Aortic smooth muscle cell (primary cell): ENCODE measurements at places on chromosomes 13 and 19. TPM values are rescaled to one million over a fixed set of nuclear protein-coding genes. Genes with fewer than 3 reads are reported as not detected.

Gene CCDC194
- total RNA-seq, result 0.19 and 0.40 TPM in 2 replicates

Gene GGACT
- total RNA-seq, result 4.6 and 4.9 TPM in 2 replicates

Gene HCST
- total RNA-seq, result 0.79 and 1.2 TPM in 2 replicates

Gene INTS6
- 31.6 and 34.9 TPM in 2 replicates for total RNA-seq

Gene C19orf85
- not detected in 2 replicates for total RNA-seq

Gene TDRD12
- total RNA-seq, result 0.25 and 0.40 TPM in 2 replicates

Gene RFPL4AL1
- not detected in 2 replicates for total RNA-seq

Gene MBD3L2
- not detected in 2 replicates for total RNA-seq

Gene SRRM5
- 0.06 TPM in 1 of 2 replicates, not detected in the other for total RNA-seq

Gene SIAH3
- total RNA-seq, result not detected in 2 replicates

Gene DLEU7
- not detected in 2 replicates for total RNA-seq

Gene WIZ
- total RNA-seq, result 5.8 and 8.0 TPM in 2 replicates

Gene FIZ1
- 1.9 and 2.1 TPM in 2 replicates for total RNA-seq

Gene INAFM1
- total RNA-seq, result 1.5 and 1.7 TPM in 2 replicates

Gene KCTD4
- total RNA-seq, result 0.13 and 0.50 TPM in 2 replicates

Gene CHST8
- not detected in 2 replicates for total RNA-seq

Gene CTXN1
- total RNA-seq, result 2.0 and 2.1 TPM in 2 replicates

Gene ZNF524
- 10.1 and 11.9 TPM in 2 replicates for total RNA-seq

Gene VMAC
- total RNA-seq, result 5.5 and 6.7 TPM in 2 replicates

Gene GAPDHS
- not detected in 2 replicates for total RNA-seq

Gene FPR3
- total RNA-seq, result under 0.01 TPM in 2 replicates

Gene KLF1
- not detected in 2 replicates for total RNA-seq

Gene ZNF583
- 4.2 and 4.4 TPM in 2 replicates for total RNA-seq

Gene ZNF221
- total RNA-seq, result 7.8 and 8.8 TPM in 2 replicates

Gene GPR183
- total RNA-seq, result not detected in 2 replicates

Gene PRODH2
- total RNA-seq, result not detected in 2 replicates

Gene UBA52
- 850 and 972 TPM in 2 replicates for total RNA-seq

Gene CFAP97D2
- total RNA-seq, result not detected in 2 replicates

Gene NEK3
- 12.6 and 14.8 TPM in 2 replicates for total RNA-seq

Gene ZIM2
- 0.26 TPM in 1 of 2 replicates, not detected in the other for total RNA-seq

Gene SYNGR4
- not detected in 2 replicates for total RNA-seq

Gene RUBCNL
- under 0.01 and 0.31 TPM in 2 replicates for total RNA-seq

Gene KDM4B
- 7.8 and 11.3 TPM in 2 replicates for total RNA-seq

Gene HSH2D
- not detected in 2 replicates for total RNA-seq

Gene HIPK4
- 0.06 and 0.13 TPM in 2 replicates for total RNA-seq

Gene MATK
- total RNA-seq, result not detected in 2 replicates

Gene PSG11
- not detected in 2 replicates for total RNA-seq

Gene ZNF442
- 6.5 and 10.5 TPM in 2 replicates for total RNA-seq

Gene ESD
- 89.3 and 123 TPM in 2 replicates for total RNA-seq

Gene TRPM4
- 20.5 and 33.0 TPM in 2 replicates for total RNA-seq

Gene LHB
- total RNA-seq, result not detected in 2 replicates

Gene ZNF543
- total RNA-seq, result 10.7 and 10.8 TPM in 2 replicates

Gene POLD1
- total RNA-seq, result 17.7 and 31.7 TPM in 2 replicates

Gene GPR12
- not detected in 2 replicates for total RNA-seq

Gene ZNF578
- 5.9 and 6.2 TPM in 2 replicates for total RNA-seq

Gene ANGPTL8
- total RNA-seq, result not detected in 2 replicates

Gene SCGB2B2
- 0.13 and 0.19 TPM in 2 replicates for total RNA-seq

Gene ADGRE3
- not detected in 2 replicates for total RNA-seq

Gene WDR87
- not detected in 2 replicates for total RNA-seq

Gene SERTM1
- total RNA-seq, result not detected in 2 replicates

Gene ZNF880
- total RNA-seq, result 31.3 and 50.7 TPM in 2 replicates

Gene PHLDB3
- 9.0 and 13.4 TPM in 2 replicates for total RNA-seq

Gene SBSN
- 0.66 and 0.87 TPM in 2 replicates for total RNA-seq

Gene PSG2
- total RNA-seq, result not detected in 2 replicates

Gene IL12RB1
- 0.06 and 0.26 TPM in 2 replicates for total RNA-seq

Gene RELB
- 3.3 and 3.5 TPM in 2 replicates for total RNA-seq

Gene CYP4F11
- 0.37 and 0.92 TPM in 2 replicates for total RNA-seq

Gene ZNF528
- 24.9 and 30.3 TPM in 2 replicates for total RNA-seq
